Mesenchymal stem cell (in vitro differentiated cells and primary cell): ENCODE measurements at places on chromosomes 3 and 15.

DNA sequence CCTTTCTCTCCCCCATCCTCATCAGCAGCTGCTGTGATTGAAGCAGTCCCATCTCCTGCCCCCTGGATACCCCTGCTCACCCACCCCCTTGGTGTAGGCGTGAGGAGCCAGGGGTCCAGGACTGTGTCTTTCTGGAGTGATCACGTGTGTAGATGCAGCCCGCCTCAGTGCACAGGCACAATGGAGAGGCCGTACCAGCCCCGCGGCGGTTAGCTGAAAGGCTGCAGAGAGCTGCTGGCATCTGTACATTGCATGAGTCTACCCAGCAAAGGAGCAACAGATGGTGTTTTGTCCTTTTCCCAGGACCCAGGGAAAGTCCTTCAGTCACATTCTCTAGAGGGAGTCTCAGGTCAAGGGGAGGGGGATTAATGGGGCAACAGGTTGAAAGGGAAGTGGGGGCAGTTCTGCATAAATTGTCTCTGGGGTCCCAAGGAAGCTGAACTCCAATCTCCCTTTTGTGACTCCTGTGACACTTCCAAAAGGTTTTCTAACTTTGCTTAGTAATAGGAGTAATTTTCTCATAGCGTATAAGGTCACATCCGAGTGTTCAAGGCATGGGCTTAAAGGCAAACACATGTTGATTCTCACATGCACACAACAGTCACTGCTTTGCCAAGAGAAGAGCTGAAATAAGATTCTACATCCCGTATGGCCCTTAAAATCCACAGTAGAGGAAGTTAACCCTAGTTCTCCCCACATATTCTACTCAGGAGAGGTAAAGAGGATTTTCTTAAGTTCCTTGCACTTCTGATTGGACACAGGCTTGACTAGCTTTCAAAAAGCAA, 7.1 kb downstream of the CSPG5 start:
- no peak for DNase-seq

GRCh38 chr15:58511599-58511987, 79.8 kb downstream of the LIPC start:
- DNase-seq, result no peak

- no peak for DNase-seq
Observed at GRCh38 chr15:41577863-41578735, 19.1 kb downstream of the TYRO3 start.

DNA sequence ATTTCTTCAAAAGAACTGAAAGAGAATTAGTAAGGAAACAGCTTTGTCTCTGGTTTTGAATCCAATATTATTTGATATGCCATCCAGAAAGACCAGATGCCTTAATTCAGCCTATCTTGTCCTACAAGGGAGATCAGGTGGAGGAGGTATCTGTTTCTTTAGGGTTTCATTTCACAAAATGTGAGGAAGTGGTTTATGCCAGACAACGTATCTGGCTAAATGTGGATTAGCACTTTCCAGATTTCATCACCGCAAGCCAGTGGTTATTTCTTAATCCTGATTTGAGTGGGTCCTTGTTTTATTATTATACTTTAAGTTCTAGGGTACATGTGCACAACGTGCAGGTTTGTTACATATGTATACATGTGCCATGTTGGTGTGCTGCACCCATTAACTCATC, 271.1 kb downstream of the EBLN2 start:
- DNase-seq, result no peak

GRCh38 chr3:139906418-139906817, 28.6 kb upstream of the CLSTN2 start:
- peak; percentile 81 for DNase-seq

GRCh38 chr3:119288669-119289403, 5.3 kb upstream of the ARHGAP31 start:
- no peak for DNase-seq

GRCh38 chr3:71139496-71139895, 444.0 kb downstream of the FOXP1 start:
- no peak for DNase-seq

DNA sequence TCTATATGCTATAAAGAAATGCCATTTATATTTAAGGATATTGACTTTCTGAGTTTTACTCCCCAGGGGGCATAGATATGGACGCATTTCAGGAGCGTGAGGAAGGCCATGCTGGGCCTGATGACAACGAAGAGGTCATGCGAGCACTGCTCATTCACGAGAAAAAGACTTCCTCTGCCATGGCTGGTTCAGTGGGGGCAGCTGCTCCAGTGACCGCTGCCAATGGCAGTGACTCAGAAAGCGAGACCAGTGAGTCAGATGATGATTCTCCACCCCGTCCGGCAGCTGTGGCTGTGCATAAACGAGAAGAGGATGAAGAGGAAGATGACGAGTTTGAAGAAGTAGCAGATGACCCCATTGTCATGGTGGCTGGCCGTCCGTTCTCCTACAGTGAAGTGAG, 38.4 kb downstream of the GTF2E1 start:
- DNase-seq, result peak; percentile 85

GRCh38 chr15:56307180-56307579, 58.0 kb upstream of the TEX9 start:
- DNase-seq, result no peak

DNA sequence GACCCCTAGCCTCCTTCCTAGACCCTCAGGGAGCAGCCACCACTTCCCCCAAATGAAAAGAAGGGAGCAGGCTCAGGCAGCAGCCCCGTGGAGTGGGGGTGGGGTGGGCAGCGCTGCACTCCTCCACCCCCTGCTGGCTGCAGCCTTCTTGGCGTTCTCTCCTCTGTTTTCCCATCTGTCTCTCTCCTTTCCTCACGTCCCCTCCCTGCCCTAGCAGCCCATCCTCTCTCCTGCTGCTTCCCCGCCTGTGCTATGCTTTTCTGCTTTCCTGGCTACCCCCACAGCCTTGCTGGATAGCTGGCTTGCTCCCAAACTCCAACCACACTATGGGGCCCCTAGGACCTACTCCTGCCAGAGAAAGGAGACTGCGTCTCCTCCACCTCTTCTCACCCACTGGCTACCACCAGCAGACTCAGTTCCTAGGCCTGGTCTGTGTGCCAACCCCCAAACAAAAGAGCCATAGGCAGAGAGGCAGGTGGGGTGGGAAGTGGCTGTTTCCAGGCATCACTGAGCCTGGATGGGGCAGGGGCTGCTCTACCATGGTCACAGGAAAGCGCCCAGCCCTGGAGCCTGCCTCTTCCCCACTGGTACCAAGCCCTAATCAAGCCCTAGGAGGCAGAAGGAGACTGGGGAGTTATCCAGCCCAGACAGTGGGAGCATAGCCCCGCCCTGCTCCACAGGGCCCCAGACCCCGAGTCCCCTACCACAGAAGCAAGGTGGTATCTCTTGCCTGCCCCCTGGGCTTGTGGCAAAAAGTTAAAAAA, 3.4 kb upstream of the DISP2 start:
- peak; percentile 48 for DNase-seq

- DNase-seq, result no peak
Observed at GRCh38 chr3:184505076-184505878, 56.3 kb upstream of the EPHB3 start.

GRCh38 chr3:193297421-193297820, 56.4 kb downstream of the PLAAT1 start:
- DNase-seq, result no peak

GRCh38 chr15:77419836-77420609, at the start of gene PEAK1:
Gene PEAK1, minus strand, starts transcription at chr15:77420104. Its CDS starts 238,178 bp downstream, at chr15:77181926.
- peak; percentile 99 for DNase-seq

DNA sequence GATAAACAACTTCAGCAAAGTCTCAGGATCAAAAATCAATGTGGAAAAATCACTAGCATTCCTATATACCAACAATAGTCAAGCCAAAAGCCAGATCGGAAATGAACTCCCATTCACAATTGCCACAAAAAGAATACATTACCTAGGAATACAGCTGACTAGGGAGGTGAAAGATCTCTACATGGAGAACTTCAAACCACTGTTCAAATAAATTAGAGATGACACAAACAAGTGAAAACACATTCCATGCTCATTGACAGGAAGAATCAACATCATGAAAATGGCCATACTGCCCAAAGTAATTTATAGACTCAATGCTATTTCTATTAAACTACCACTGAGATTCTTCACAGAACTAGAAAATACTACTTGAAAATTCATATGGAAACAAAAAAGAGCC, 94.2 kb upstream of the PSMD6 start:
- DNase-seq, result no peak

DNA sequence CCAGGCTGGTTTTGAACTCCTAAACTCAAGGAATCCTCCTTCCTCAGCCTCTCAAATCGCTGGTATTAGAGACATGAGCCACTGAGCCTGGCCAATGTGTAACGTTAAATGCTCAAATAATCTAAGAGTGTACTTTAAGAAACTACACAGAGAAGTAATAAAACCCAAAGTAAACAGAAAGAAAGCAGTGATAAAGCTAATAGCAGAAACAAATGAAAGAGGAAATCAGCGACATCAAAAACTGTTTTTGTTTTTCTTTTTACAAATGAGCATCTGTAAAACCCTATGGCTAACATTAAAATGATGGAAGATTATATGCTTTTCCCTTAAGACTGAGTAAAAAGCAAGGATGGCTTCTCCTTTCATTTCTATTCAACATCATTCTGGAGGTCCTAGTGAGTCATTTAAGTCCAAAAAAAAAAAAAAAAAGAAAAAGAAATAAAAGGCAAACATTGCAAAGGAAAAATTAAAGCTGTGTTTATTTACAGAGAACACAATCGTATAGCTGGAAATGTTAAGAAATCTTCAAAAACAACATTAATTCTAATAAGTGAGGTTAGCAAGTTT, 36.8 kb upstream of the FNDC3B start:
- peak; percentile 22 for DNase-seq

- no peak for DNase-seq
Observed at GRCh38 chr3:176714034-176714433, 483.2 kb downstream of the TBL1XR1 start.

DNA sequence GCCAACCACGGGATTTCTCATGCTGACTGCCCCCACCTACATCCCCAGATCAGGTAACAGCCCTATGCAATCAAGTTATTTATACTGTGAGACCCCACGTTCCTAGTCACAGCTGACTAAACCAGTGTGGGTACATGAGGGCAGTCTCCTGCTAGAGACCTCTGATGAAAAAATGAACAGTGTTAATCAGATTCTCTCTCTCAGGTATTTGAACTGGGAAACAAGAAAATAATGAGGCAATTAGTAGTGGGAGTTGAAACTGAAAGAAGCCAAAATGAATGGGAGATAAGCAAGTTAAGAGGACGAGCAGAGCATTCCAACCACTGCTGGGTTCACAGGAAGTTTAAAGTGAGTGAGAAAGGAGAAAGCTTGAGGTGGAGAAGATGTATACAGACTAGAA, 98.5 kb upstream of the MYO5C start:
- DNase-seq, result no peak

DNA sequence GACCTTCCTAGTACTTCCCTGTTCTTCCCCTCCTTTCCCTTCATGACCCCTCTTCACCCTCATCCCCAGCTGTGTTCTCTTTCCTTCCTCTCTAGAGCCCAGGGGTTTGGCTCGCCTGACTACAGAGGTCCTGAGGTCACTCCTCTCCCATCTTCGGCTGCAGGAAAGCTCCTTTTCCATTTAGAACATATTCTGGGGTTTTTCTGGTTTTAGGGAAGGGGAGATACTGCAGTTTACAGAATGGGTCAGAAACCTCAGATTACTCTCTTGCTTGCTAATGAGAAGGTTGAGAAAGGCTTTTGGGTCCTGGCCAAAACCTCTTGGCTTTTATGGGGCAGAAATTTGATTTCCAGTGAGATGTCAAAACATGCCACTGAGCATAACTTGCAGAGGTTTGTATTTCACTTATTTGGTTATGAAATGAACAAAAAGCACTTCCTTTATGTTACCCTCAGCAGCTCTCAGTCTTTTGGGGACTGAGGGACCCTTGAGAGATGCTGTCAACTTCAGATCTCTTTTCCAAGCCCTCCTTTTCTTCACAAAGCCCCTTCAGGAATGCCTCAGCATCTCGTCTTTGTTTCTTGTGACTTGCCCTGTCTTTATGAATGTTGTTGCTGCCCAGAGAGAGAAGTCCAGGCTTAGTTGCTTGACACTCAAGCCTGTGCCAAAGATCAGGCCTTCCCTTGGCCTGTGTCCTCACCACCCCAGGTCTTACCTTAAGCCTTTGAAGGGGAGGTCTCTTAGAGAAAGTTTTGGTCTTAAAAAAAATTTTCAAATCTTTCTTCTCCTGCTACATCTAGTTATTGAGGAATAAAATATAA, 121.7 kb upstream of the TPM1 start:
- peak; percentile 50 for DNase-seq

GRCh38 chr3:74121761-74122160, 492.7 kb downstream of the CNTN3 start:
- no peak for DNase-seq

DNA sequence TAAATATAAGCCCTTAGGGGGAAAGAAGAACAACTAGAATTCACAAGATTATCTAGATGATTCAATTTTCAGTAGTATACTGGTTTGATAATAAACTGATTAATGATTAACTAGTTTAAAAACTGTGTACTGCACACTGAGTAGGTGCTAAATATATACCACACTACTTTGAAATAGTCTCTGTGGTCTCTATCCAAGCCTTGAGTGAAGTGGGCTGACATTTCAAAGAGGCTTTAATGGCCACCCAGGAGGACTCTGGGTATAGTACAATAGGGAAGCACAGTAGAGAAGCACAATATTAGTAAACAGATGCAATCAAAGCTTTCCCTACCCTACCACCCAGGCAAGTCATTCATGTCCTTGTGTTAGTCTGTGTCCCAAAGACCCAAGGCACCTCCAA, 46.7 kb downstream of the FILIP1L start:
- no peak for DNase-seq

- DNase-seq, result no peak
Observed at GRCh38 chr15:69297642-69298353, 914 bp upstream of the PAQR5 start.

DNA sequence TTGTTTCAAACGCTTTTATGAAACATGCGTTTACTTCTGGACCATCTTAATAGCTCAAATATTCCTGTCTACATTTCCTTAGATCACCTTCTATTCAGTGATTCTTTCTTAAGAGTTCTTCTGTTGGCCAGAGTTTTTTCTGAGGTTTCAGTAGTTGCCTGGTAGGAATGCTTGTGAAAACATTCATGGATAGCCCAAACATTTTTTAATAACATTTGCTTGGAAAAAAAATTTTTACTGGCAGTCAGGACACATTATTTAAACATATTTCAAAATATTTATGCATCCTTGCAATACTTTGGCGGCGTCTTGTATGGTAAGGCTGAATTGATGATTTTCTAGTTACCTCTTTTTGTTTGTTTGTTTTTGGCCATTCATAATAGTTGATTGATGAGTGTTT, 47.4 kb upstream of the ZBTB20 start:
- DNase-seq, result no peak
